ENCODE measurements at places on chromosomes 7 and 10. TPM values are rescaled to one million over a fixed set of nuclear protein-coding genes. Genes with fewer than 3 reads are reported as not detected.

The SPDYE5 gene
- 0.27 TPM for polyA plus RNA-seq

The OGDHL gene
- polyA plus RNA-seq, result 0.07 TPM

The HOXA13 gene
- polyA plus RNA-seq, result not detected

The PVRIG gene
- polyA plus RNA-seq, result 6.7 TPM

The ZNF3 gene
- 19.2 TPM for polyA plus RNA-seq

- peak; percentile 69 for DNase-seq
Measured at GRCh38 chr10:13873196-13873595, 286.4 kb downstream of the PRPF18 start.

- no peak for DNase-seq
Measured at GRCh38 chr10:48496105-48496830, 108.6 kb downstream of the ARHGAP22 start.

DNA sequence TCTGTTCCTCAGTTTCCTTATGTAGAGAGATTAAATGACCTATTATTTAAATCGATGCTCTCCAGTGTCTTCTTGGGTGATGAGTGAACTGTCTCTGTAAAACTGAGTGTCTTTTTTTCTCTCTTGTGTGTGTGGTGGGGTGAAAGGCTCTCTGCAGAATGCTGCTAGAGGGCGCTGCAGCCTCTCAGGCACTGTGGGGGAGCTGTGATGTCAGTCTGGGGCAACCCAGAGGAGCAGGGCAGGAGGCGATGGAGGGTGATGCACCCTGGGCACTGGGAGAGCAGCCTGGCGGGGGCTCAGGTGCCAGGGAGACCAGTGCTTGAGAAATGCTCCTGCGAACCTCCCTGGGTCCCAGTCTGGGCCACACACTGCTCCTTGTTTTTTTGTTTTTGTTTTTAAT, 110.1 kb upstream of the POM121L12 start:
- no peak for DNase-seq

GRCh38 chr10:86598151-86598550, 56.2 kb upstream of the OPN4 start:
- no peak for DNase-seq

Measured in B cell (primary cell).